ENCODE measurements at places on chromosomes 6 and 20.

DNA sequence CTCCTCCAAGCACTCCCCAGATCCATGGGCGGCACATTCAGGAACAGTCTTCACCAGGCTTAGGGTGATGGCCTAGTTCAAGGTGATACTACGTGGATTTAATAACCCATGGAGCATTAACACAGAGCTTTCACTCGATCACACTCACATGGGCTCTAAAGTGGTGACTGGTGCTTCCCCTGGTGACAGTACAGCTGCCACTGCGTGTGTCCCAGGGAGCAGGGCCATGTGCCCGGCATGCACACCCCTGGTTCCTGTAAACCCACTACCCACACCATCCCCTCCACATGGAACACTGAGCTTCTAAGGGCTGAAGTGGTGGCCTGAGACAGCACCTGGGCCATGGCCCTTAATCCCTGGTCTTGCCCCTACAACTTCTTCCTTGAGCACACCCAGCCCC is 27.8 kb upstream of the APMAP start:
- no peak for DNase-seq

GRCh38 chr6:163627274-163628062 is 212.9 kb downstream of the QKI start:
- DNase-seq, result no peak

DNA sequence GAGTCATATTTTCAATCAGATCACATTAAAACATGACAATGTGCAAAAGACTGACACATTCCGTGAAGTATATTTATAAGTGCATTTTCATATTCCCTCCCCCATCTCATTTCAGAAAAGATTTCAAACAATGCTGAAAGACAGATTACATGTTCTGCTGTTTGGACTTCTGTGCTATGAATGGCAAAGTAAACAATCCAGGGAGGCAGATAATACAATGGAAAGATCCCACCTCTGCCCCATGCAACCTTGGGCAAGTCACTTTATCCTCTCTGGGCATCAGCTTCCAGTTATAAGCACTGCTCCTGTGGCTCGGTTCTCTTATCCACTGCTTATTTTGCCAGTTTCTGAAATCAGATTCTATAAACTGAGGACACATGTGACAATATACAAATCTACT is 110.2 kb downstream of the RCAN2 start:
- no peak for DNase-seq

GRCh38 chr6:149938571-149939355 is 3.1 kb upstream of the ULBP2 start:
- no peak for DNase-seq

DNA sequence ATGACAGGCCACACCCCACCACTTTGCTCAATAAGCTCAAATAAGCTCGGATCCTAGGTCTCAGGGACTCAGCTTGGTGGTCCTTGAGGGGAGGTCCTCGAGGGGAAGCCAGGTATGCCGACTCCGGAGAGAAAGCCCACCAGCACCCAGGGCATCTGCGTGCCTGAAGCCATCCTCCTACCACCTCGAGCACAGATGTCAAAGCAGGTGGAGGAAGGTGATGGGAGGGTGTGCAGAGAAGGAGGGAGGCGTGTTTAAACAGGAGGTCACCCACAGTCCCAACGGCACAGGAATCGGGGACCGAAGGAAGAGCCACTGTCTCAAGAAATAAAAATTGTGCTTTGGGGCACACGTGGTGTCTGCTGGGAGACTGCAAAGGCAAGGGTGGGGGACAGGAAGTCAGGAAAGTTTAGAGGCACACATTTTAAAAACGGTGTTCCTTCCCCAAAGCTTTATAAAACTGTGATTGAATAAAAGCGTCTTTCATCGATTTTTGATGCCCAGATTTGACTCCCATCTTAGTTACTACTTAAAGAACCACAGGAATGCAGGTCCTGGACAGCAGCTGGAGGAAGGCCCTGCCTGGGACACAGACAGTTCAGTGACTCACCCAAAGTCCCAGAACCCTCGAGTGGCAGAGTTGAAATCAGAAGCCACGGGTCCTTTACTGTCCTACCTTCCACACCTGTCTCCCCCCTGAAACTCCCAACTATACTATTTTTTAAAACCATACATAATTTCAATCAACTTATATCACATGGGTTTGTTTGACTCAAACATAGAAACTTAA is 221.0 kb upstream of the PDE10A start:
- DNase-seq, result no peak

- peak; percentile 22 for DNase-seq
Observed at GRCh38 chr6:87333591-87334181, 4.6 kb upstream of the GJB7 start.

DNA sequence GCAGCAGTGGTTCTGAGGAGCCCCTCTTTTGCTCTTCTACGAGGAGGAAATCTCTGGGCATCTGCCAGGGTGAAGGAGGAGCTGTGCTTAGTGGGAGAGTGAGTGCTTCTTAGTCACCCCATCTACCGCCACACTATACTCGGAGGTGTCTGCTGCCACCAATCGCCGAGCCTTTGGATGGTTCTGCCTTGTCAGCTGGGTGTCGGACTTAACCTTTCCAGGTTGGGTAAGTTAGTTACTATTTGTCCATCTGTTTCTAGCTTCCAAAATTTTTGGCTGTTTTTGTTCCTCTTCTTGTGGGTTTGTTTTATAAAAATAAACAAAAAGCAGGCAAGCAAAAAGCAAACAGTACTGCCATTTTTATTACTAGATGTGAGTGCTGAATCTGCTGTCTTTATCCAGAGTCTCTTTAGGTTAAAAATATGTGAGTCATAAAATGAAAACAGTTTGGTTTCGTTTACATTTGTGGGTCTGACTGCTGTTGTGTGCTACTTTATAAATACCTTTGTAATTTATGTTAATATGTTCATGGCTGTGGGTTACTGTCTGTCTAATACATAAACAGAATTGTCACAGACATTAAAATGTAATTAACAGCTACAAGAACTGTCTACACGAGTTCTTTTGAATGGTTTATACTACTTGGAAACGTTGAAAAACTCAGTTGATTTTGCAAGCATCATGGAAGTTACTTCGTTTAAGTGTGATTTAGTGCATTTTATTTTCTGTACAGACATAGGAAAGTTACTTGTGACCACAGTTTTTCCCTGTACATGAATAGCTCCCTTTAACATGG is 89.2 kb downstream of the ARID1B start:
- DNase-seq, result no peak

DNA sequence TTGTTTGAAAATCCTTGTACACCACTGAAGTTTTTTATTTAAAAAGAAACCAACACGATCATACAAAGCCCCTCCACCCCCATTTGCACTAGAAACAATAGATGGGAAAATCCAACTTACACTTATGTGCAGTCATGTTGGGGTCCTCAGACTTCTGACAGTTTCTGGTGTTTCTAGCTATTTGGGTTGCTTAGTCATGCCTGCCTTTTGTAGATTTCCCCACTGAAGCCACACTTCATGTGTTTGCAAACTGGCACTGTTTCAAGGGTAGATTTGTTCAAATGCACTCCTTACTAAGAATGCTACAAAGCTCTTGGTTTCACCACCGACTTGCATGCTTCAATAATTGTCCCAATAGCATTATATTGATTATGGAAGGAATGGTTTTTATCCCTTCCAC is 1.5 kb downstream of the SH3BGRL2 start:
- no peak for DNase-seq

- no peak for DNase-seq
Observed at GRCh38 chr6:75932067-75932466, 140.4 kb downstream of the IMPG1 start.

GRCh38 chr20:10336959-10337729 is 96.9 kb downstream of the MKKS start:
- no peak for DNase-seq

DNA sequence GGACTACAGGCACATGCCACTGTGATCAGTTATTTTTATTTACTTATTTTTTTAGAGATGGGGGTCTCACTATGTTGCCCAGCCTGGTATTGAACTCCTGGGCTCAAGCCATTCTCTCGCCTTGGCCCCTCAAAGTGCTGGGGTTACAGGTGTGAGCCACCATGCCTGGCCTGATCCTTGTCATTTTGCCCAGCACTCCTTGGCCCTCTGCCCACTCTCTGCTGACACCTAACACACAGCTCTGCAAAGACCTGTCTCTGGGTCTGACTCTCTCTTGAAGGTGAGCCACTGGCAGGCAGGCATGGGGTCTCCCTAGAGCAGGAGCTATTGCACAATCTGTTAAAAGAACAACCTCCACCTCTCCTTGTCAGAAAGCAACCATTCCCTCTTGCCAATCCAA is 155.6 kb downstream of the ZFP64 start:
- DNase-seq, result no peak

DNA sequence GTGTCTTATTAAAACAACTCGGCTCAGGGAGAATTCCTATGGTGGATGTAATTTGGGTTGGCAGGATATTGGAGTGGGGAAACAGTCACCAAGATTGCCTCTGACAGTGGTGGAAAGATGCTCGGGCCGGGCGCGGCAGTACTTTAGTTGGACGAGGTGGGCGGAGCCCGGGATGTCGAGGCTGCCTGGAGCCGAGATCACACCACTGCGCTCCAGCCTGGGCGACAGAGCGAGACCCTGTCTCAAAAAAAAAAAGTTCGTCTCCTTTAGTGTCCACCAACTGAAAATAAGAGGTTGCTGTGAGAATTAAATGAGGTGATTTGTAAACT is 621 bp downstream of the NOL7 start:
- DNase-seq, result no peak

- DNase-seq, result peak; percentile 81
Observed at GRCh38 chr6:141483598-141484061, 649.1 kb upstream of the GJE1 start.

DNA sequence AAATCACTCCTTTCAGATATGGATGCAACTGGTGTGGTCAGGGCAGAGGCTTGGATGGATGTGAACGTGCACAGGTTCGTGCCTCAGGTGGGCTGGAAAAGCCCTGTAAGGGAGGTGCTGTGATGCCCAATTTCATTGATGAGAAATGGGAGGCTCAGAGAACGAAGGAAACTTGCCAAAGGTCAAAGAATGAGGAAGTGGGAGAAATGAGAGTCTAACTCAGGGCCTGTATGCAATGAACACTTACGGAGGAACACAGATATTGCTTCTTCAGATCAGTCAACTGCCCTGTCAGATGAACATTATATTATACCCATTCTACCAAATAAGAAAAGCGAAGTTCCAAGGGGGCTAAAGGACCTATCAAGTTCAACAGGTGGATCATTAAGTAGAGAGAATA is 134.7 kb downstream of the RCAN2 start:
- DNase-seq, result no peak

- no peak for DNase-seq
Observed at GRCh38 chr6:139825935-139826374, 451.5 kb upstream of the CITED2 start.

DNA sequence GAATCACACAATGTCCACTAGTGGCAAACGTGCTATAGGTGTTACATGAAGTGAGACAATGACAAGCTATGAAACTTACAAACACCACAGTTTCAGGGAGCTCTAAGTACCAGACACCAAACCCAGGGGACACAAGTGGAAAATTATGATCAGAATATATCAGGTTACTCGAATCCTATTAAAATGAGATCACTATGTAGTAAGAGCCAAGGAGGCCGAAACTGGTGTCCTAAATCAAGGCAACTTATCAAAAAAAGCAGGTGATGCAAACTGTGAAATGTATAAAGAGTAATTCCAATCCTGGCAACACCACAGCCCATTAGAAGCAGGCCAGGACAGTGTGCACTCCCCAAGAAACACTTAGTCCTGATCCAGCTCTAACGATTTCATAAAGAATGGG is 100.3 kb downstream of the ARHGAP18 start:
- no peak for DNase-seq

DNA sequence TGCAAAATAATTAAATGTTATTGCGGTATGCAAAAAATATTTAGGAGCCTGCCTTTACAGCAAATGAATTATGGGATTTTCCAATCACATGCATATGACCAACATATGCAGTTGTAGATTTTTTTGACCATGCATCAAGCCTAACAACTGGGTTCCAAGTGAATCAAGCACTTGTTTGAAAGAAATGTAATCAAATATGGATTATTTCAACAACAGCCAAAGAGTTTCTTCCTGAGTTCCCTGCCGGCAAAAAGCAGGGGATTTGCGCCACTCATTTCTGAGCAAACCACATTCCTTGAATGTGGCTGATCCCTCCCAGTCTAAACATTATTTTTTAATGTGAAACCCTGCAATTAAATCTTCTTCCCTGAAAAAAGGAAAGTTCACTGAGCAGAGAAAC is 100.1 kb upstream of the ADTRP start:
- no peak for DNase-seq

DNA sequence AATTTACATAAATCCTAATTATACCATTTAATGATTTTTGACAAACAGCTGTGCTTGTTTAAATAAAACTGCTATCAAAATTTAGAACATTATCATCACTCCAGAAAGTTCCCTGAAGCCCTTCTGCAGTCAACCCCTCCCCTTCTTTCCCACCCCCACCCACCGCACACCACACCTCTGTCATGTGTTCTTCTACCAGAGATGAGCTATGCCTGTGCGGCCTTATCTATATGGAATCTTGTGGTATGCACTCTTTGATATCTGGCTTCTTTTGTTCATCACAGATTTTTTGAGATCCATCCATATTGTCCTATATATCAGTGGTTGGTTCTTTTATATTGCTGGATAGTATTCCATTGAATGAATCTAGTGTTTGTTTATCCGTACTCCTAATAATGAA is 7.2 kb downstream of the MYLIP start:
- DNase-seq, result no peak

DNA sequence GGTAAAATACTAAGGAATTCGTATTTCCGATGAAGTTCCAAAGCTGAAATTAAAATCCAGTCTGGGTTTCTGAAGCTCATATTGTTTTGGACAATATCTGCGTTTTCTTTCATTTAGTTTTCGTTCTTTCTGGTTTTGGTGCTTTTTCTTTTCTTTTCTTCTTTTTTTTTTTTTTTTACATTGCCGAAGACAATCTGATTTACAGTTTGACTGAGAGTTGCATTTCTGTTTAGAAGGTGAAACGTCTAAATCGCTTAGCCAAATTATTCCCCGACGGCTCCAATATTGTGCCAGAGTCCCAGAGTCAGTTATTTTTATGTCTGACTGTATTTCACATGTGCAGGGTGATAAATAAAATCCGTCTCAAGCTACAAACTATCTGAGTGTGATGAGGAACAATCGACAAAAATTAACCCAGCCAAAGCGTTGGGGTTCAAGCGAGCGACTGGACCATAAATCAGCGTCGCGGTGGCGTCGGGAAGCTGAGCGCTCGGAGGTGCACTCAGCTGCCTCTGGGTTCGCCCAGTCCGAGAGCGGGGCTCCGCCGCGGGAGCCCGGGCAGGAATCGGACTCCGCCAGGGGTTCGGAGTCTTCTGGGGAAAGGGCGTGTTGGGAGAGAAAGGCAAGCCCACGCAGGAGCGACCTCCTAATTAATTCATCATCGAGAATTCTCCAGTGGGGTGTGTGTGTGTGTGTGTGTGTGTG is 8.2 kb upstream of the TBX18 start:
- DNase-seq, result no peak

GRCh38 chr6:27188885-27189418 is 58.5 kb upstream of the PRSS16 start:
- peak; percentile 63 for DNase-seq

GRCh38 chr20:2101057-2101864 is at the start of gene STK35:
Gene STK35, plus strand, starts transcription at chr20:2101827. Its CDS starts 55 bp downstream, at chr20:2101882.
- no peak for DNase-seq

Data from HFF-Myc (cell line).